ENCODE measurements at places on chromosomes 16 and 17.

GRCh38 chr16:12826559-12826958, 22.9 kb upstream of the CPPED1 start:
- DNase-seq, result no peak

DNA sequence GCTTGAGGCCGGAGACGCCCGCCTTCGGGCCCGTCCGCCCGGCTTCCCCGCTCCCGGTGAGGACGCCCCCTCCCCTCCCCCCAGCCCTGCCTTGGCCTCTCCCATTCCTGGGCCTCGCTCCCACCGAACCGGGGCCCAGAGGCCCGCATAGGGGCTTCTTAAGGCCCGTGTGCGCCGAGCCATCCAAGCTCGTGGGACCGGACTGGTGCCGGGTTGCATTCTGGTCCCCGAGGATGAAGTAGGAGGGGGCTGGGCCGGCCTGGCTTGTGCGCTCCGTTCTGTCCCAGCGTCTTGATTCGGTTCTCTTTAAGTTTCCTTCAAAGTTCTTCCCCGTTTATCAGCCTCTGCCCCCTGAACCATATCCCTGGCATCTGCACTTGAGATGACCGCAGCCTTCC, 488 bp downstream of the SENP3 start:
- DNase-seq, result no peak

DNA sequence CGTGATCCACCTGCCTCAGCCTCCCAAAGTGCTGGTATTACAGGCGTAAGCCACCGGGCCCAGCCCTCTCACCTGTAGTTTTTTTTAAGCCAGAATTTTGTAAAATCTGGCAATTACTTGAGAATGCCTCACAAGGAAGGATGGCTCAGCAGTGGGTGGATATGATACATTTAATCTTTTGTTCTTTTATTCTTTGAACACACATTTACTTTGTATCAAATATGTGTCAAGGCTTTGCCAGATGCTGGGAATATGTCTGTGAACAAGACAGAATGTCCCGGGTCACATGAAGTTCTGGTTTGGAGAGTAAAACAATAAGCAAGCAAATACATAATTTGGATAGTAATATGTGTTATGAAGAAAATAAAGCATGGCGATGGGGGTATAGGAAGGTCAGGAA, 4.9 kb upstream of the COPS3 start:
- DNase-seq, result no peak

DNA sequence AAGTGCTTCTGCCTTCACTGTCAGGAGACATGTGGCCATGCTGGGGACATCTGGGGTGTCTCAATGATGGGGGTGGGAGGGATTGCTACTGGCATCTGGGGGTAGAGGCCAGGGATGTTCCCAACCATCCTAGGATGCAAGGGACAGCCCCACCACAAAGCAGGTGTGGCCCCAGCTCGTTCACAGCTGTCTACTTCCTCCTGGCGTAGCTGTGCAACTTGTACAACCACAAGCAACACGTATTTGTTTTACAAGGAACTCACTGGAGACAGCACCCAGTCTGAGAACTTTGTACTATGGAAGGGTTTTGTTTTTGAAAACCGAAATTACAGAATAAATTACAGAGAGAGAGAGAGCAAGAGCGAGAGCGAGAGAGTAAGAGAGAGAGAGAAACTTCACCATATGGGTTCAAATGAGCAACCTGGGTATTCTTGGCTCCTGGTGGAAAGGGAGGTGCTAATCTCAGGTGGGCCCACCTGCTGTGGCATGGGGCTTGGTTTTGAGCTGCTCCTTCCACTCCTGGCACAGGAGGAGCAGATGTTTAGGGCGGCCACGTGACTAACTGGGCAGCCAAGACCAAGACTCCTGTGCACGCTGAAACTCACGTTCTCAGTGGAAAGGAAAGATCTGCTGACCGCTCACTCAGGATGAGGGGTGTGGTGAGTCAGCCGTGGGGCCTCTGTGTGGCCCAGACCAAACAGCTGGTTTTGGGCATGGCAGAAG, 17.5 kb upstream of the TNFRSF13B start:
- DNase-seq, result no peak

- no peak for DNase-seq
These were observed 414.7 kb downstream of the HS3ST3B1 start for GRCh38 chr17:14715561-14715960.

DNA sequence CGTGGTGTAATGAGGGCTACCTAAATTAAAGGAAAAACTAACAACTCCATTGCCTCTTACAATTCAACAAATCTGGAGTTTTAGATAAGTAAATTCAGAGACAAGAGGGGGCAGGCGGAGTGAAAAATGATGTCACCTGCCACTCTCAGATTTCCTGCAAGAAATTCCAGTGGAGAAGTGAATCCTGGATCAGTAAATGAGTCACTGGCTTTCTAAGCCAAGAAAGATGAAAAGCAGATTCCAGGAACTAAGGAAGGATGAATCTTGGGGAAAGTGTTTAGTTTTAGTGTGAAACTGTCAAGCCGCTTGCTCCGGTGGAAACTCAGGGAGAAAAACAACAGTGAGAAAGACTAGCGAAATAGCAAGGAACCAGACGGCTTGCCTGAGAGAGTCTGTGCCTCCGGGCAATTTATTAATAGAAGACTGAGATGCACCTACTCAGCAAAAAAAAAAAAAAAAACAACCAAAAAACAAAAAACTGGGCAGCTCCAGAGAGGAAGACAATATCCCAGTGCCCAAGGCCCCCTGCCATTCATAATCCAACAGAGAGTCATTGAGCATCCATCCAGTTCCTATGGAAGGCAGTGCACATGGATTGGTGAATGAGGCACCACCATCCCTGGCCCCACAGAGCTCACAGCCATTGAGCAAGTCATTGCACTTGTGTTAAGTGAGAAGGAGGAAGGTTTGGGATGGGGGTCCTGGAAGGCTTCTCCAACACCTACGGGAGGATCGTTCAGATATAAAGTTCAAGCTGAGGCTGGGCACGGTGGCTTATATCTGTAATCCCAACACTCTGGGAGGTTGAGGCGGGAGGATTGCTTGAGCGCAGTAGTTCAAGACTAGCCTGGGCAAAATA, 12.1 kb upstream of the RIPOR1 start:
- DNase-seq, result peak; percentile 67

GRCh38 chr17:43366891-43367736, 31.7 kb upstream of the ARL4D start:
- no peak for DNase-seq

DNA sequence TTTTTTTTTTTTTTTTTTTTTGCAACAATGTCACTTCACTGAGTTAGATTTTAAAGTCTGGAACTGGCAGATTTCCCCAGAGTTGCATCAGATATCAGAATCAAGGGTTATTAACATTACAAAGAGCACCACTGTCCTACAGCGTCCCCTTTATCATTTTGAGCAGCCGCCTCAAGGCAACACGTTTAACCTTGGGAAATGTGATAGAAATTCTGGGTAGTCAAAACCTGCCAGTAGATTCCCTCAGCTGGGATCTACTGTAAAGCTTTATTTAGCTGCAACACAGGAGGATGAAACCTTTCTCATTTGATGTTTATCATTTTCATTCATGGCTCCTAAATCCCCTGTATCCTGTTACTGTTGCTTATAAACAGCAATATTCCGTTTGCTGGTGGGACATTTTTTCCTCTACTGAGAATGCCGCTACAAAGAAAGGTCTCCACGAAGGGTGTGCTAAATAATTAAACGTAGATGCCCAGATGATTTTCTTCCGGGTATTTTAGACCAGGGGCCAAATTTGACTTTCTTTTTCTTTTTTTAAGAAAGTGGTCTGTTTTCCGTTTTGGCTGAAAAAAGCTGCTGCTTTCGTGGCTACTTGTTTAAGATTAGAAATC, 436.1 kb upstream of the GOT2 start:
- DNase-seq, result no peak

- DNase-seq, result no peak
These were observed 341.0 kb downstream of the SEC14L1 start for GRCh38 chr17:77481476-77482374.

All from endothelial cell of umbilical vein (primary cell).